Aorta (tissue), 5 donors: ENCODE measurements at places on chromosomes 3 and 15.

DNA sequence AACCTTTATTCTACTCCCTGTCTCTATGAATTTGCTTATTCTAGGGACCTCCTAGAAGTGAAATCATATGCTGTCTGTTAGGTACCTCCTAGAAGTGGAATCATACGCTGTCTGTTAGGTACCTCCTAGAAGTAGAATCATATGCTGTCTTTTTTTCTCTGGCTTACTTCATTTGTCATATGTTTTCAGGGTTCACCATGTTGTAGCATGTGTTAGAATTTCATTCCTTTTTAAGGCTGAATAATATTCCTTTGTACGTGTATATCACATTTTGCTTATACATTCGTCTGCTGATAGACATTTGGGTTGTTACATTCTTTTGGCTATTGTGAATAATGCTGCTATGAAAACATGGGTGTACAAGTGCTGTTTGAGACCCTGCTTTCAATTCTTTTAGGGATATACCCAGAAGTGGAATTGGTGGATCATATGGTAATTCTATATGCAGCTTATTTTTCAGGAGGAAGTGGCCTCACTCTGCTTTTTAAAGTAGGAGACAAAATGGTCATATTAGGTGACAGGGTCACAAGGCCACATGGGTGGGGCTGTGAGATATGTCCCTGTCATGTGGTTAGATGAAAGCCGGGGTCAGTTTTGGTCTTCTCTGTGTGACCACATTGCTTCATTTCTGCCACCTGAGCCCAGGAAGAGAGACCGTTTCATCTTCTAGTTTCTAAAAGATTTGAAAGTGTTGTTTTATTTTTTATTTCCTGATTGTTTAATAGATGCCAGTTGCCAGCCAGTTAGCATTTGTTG, 76.7 kb downstream of the FLNB start:
- DNase-seq: no peak

DNA sequence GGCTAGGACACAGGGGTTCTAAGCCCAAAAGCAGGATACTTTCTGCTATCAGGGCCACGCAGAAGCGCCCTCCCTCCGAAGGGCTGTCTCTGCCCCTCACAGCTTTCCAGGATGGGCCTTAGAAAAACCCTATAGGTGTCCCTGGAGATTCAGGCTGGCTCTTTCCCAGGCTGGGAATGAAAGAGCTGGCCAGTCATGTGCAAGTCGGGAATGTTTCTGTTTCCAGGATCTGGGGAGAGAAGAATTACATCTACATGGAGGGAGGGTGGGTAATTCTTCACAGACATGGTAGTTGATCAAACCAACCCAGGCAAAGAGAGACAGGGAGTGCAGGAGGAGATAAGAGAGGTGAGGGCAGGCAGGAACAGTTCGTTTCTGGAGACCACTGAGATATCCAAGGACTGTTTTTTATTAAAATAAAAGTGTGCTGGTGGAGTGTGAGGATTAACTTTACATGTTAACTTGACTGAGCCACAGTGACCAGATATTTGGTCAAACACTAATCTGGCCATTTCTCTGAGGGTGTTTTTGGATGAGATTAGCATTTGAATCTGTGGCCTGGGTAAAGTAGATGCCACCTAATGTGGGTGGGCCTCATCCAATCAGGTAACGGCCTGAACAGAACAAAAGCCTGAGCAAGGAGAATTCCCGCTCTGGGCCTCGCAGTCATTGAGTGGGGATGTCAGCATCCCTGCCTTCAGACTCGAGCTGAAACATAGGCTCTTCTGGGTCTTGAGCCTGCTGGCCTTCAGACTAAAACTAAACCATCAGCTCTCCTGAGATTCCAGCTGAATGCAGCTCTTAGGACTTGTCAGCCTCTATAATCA, 15.3 kb downstream of the NUP210 start:
- DNase-seq: no peak

GRCh38 chr3:156676768-156677479, 2.5 kb downstream of the TIPARP start:
- no peak for DNase-seq

GRCh38 chr3:195443391-195443989, 670 bp upstream of the ACAP2 start:
- DNase-seq: no peak

DNA sequence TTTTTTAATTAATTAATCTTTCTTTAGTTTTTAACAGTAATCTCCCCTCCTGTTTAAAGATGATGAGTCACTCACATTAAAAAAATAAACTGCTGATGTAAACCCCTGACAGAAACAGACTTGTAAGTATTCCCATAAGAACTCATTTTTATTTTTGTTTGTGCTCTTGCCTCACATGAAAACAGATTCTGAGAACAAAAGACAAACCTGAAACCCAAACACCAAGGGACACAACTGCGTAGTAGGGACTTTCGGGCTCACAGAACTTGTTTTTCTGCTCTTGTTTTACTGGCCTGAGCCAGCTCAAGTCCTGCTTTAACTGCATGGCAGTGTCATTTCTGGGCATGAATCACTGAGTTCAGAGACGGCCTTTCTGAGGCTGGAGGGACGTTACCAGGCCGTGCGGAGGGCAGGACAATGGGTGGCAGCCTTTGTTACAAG, 600.8 kb downstream of the FOXP1 start:
- DNase-seq: peak; percentile 68

DNA sequence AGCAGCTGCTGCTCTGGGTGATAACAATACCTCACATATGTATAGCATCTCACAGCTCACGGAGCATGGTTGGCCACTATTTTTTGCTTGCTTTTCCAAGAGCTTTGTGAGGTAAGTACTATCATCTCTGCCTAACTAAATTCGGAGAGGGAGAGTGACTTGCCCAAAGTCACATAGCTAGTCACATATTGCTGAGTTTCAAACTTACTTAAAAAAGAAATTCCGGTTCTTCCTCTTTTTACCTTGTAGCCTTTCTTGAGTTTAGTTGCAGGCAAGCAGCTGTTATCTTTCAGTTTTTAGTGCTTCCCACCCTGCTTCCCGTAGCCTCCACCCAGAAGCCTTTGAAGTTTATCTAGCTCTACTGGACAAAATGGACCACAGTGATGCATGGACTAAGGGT, 309.2 kb downstream of the PDCD6IP start:
- no peak for DNase-seq

GRCh38 chr3:5039585-5039984, 60.3 kb downstream of the BHLHE40 start:
- DNase-seq: no peak

DNA sequence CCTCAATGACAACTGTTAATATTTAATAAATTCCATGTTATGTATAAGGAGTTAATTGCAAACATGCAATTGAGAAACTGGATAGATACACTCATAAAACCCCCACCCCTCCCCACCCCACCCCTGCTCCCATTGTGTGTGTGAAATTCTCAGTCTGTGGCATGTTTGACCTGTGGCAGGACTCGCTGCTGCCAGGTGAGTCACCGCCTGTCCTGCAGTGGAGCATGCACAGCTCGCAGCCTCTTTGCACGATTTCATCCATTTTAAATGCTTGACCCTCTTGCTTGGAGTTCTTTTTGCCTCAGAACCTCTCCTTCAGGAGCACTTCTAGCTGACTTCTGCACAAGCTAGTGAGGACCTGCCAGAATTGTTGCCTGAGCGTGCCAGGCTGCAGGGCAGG, 5.3 kb upstream of the APEH start:
- DNase-seq: no peak

DNA sequence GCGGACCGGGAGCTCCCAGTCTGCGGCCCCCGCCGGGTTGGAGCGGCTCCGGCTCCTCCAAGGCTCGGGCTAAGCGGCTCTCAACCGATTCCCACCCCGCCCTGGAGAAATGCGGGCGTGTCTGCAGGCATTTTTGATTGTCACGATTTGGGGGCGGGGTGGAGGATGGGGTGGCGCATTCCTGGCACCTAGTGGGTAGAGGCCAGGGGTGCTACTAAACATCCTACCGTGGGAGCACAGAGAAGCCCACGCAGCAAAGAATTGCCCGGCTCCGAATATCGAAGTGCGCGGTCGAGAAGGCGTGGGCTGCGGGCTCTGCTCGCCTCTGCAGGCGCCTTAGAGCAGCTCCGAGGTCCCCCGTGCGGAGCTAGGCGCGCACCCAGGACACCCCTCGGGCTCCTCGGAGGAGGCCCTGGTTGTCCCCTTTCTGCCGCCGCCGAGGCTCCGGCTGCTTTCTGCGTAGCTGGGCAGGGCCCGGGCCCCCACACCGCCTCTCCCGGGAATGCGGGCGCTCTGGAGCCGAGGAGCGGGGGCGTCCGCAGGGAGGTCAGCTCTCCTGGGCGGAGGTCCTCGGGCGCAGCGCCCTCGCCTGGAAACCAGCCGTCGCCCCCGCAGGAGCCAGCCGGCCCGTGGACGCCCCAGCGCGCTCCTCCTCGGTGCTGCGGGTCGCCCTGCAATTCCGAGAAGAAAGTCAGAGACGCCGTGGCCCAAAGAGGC, 16.5 kb upstream of the LAMP3 start:
- DNase-seq: peak; percentile 60

DNA sequence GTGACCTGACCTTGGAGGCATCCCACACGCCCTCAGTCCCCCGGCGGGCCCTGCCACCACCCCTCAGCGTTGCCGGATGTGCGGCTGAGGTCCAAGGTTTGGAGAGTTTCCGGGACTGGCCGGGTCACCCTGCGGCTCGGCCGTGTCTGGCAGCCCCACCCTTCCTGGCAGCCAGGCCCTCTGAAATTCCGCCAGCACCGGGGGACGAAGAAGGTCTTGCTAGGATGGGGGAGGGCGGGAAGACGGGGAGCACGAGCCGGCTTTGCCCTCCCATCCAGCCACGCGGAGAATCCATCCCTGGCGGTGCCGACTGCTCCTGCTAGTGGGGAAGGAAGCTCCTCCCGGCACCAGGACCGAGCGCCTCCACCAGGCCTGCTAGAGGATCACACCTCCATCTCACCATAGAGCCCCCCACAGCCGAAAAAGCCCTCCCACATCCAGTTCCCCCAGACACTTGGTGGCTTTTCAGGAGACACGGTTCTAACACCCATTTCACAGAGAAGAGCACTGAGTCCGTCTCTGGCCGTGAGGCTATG, 81.5 kb downstream of the CPN2 start:
- DNase-seq: peak; percentile 92

DNA sequence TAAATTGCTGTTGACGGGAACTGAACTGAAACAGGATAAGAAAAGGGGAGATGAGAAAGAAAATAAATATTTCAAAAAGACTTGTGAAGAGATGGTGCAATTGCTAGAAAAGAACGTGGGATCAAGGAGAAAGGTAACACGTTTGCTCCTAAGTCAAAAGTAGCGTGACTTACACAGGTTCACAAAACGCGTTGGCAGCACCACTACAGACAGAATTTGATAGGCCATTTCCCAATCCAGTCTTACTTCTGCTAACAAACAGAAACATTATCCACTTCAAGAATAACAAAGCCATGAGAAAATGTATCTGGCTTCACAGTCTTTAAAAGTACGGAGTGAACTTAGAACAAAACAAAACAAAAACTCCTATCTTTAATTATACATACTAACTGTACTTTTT, 75.5 kb downstream of the DPH6 start:
- DNase-seq: no peak

- DNase-seq: no peak
Measured at GRCh38 chr3:23129117-23129516, 74.0 kb upstream of the UBE2E2 start.
